Stimulated activated CD4-positive, alpha-beta T cell treated with anti-CD3 and anti-CD28 coated beads, Interleukin-2, amount 100 ng/mL, for 4 hours (primary cell): ENCODE measurements at places on chromosomes 5 and 9.

GRCh38 chr5:15037247-15037908 is 165.8 kb upstream of the ANKH start:
- no peak for DNase-seq

DNA sequence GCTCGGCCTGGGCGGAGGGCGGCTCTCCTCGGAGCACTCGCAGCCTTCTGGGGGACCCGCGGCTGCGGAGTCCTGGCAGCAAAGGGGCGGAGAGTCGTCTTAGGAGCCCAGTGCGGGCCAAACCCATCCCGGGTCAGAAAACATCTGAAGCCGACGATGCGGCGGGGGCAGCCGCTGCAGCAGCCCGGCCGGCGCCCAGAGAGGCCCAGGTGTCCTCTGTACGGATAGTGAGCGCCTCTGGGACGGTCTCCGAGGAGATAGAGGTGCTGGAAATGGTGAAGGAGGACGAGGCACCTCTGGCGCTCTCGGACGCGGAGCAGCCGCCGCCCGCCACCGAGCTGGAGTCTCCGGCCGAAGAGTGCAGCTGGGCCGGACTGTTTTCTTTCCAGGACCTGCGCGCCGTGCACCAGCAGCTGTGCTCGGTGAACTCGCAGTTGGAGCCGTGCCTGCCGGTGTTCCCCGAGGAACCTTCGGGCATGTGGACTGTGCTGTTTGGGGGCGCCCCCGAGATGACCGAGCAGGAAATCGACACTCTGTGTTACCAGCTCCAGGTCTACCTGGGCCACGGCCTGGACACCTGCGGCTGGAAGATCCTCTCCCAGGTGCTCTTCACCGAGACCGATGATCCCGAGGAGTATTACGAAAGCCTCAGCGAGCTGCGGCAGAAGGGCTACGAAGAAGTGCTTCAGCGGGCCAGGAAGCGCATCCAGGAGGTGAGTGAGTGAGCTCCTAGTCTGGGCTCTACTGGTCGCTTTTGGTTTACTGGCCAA is 1.2 kb downstream of the JMY start:
- no peak for DNase-seq

DNA sequence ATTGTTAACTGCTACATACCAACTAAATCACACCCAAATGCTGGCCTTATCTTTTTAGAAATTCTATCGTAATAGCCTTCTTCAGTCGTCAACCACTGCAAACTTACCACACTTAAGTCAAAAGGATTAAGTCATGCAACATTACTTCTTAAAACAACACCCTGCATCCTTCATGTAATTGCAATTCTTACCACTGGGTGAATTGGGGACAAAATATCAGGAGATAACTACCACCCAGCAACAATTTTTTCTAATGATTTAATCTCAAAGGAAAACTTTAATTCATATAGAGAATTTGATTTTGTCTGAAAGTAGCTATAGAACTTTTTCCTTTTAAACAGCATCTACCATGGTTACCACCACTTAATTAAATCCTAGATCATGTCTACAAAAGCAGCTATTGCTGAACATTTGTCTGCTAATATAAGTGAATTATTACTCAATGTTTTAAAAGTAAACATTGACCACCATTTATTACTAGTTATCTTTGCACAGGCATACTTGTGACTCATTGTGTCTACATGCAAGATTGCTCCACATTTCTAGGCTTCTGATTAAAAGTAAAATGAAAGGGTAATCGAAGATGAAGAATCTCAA is 10.5 kb downstream of the MLLT3 start:
- DNase-seq: no peak

DNA sequence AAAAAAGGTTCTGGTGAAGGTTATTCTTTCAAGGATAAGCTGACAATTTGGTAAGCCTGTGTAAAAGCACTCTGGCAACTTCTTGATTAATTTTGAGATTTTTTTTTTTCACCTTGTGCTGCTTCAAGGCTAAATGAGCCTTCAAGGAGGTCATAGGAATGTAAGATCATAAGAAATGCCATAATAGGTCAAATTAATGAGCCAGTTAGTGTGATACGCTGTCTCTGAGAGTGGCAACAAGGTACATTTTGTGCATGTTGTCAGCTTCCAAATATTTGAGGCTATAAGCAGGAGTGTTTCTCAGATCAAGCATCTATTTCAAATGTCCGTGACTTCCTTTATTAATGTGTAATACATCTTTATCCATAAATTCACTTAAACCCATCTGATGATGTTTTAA is 72.3 kb upstream of the CDH6 start:
- DNase-seq: no peak

- DNase-seq: no peak
Observed at GRCh38 chr9:133694686-133695085, 43.5 kb downstream of the SARDH start.

- DNase-seq: no peak
Observed at GRCh38 chr5:128052780-128053179, 30.8 kb upstream of the SLC12A2 start.

DNA sequence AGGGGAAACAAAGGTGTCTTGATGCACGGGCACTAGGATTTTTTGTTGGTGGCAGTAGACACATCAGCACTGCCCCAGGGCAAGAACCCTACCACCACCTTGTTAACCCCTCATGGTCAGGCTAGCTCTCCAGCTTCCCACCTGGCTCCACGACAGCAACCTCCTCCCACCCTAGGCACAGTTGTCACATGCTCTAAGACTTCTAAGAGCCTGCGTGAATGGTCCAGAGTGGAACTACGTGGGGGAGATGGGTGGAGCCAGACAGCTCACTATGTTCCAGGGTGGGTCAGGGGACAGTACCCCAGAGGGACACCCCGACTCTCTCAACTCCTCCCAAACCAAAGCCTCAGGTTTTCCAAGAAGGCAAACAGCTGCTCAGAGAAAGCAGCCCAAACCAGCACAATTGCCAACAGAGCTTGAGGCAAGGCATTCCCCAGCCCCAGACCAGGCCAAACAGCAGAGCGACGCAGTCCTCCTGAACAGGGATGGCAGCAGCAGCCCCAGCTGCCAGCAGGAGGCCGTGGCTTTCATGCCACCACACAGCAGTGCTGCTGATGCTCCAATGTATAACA is 78.0 kb downstream of the NRG2 start:
- DNase-seq: no peak

DNA sequence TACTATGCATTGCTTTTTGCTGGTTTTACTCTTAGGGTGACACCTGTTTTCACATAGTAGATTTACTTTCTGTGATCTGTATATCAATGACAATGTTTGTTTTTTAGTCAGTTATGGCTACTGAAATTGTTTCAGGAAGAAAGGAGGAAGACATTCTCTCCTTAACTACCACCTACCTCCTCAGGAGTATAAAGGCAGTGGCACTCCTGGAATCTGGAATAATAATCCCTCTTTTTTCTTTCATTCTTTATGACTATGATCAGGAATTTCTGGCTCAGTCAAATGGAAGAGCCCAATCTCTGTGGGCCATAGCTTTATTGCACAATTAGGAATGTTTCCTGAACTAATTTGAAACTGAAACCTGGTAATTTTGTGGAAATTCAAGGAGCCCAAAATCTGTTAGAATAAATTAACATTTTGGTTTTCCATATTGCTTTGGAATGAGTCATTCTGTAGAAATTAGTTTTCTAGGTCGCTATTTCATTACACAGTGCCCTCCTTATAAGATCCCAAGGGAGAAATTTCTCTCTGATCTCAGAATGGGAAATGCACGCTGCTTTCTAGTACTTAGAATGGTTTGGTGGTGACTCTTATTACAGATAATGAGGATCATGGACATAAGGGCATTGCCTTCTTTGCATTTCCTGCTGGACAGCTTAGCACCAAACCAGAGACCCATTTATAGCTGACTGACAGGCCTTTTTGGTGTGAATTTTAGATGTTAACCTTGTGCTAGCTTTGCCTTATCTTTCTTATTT is 95.3 kb upstream of the VLDLR start:
- no peak for DNase-seq

DNA sequence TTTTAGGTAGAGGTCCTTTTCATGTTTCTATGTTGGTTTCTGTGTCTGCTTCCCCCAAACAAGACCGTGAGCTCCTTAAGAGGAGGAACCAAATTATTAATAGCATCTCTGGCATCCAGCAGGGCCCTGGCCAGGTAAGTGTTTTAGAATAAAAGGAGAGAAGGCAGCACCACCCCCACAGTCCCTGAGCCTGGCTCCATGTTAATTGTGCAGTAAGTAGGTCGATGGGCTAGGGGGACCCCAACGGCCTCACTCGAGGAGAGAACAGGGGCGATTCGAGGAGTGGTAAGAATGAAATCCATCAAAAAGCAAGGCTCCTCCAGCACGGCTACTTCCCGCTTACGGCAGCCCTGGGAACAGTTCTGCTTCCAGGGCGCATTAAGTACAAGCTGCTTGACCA is 67.0 kb downstream of the GABBR2 start:
- no peak for DNase-seq
